Esophagus mucosa (tissue), 1 donor: ENCODE measurements at places on chromosomes 5 and 9.

DNA sequence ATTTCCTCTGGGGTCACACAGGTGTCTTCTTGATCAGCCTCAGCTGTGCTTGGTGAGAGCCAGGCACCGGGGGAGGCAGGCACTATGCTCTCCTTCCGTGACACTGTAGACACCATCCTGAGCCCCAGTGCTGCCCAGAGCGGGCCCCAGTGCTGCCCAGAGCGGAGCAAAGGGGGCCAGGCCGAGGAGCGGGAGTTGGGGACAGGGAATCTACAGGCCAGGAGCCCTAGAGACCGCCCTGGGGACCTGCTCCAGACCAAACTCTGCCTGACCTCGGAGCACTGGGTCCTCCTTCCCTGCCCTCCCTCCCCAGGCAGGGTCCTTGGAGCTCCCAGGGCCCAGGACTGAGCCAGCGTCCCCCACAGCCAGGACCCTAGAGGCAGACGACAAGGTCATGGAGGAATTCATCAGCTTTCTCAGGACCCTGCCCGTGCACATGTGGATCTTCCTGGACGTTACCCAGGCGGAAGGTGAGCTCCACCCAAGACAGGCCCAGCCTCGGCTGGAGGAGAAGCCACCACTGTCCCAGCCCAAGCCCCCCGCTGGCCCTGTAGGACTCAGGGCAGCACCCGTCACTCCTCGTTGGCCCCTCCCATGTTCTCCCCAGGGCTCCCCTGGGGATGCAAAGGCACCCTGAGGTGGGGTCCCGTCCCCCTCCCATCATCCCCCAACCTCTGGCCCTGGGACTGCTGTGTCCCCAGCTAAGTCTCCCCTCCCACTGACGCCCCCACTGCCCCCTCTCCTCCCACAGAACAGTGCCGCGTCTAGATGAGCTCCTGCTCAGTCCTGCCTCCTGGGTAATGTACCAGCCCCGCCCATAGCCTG lies 30.2 kb downstream of the PAEP start:
- ATAC-seq = no peak

DNA sequence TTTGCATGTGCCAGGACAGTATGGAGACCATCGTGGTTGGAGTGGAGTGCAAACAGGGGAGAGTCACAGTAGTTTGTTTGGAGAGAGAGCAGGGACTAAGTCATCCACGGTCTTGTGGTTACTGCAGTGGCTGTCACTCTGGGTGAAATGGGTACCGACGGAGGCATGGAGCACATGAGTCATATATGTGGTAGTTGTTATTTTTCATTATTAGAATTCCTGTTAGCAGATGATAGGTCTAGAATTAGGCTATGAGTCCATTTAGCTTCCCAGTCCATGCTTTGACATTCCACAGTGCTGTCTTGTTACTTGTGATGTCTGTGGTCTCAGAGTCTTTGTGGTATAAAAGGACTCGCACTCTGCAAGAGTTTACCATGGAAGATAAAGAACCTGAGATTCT lies 303.9 kb downstream of the DMRT2 start:
- ATAC-seq = no peak

DNA sequence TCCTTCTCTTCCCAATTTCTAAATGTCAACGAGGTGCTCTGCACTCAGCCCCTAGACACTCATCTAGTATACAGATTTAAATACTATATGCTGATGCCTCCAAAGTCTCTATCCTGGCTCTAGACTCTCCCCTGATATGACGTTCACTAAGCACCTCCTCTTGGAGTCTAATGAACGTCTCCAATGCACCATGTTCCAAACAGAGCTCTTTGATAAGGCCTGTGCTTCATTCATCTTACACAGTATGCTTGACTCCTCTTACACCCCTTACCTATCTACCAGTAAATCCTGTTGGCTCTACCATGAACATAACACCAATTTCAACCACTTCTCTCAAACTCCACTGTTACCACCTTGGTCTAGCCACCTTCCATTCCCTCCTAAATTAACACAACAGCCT lies 25.7 kb downstream of the OXCT1 start:
- no peak for ATAC-seq

DNA sequence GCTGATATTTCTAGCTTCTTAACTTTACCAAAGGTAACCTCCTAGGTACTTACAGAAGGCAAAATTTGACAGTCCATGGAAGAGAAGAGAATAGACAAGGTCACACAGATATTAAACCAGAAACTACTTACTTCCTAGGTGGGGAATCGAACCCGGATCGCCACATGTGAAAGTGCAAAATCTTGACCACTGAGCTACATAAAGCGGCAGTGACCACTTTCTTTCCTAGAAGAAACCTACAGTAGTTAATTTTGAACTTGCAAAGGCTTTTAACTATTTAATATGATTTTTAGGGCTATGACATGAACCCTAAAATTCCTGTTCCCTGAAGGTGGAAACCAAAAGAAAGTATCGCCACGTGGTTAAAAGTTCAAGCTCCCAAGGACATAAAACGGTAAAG lies 20.3 kb upstream of the ATOSB start:
- no peak for ATAC-seq

DNA sequence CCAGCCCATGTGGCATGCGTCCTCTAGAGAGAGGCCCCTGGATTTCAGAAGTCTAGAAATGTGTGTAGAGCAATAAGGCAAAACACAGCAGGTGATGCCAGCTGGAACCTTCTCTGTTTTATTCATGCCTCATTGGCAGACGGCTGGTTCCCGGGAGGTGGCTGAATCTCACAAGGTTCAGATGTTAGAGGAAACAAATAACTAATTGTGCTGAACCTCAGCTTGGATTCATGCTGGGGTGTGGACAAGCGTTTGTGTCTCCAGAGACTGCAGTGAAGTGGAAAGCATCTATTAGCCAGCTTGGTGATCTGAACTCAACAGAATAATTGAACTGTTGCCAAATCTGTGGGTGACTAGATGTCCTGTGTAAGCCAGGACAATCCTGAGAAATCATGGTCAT lies 131.1 kb upstream of the NR4A3 start:
- no peak for ATAC-seq

DNA sequence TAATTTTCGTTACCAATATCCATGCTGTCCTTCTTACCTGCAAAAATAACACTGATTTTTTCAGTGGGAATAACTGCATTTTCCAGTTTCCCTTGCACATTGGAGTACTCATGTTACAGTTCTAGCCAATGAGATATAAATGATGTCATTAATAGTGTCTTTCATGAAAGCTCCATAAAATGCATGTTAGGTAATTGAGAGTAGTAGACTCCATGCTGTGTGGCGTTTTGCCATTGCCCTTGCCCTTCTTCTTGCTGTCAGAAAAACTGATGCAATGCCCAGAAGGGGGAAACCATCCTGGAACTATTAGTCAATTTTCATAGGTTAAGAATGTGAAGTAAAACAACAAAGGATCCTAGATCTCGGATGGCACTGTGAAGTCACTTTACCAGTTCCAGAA lies 1765.3 kb downstream of the EFNA5 start:
- ATAC-seq = no peak

- ATAC-seq = no peak
Observed at GRCh38 chr5:27158775-27159174, 120.4 kb upstream of the CDH9 start.
